ENCODE measurements at places on chromosomes 2 and 18. TPM values are rescaled to one million over a fixed set of nuclear protein-coding genes. Genes with fewer than 3 reads are reported as not detected.

Gene MFSD2B
- total RNA-seq, result 0.38 TPM

Gene HS1BP3
- 39.9 TPM for total RNA-seq

Gene C2orf72
- 0.97 TPM for total RNA-seq

Gene PASK
- 10.8 TPM for total RNA-seq

Gene RAB17
- total RNA-seq, result 60.1 TPM

Gene HOXD3
- 0.47 TPM for total RNA-seq

Gene BOK
- total RNA-seq, result 44.2 TPM

Gene HOXD10
- not detected for total RNA-seq

Gene RND3
- 20.8 TPM for total RNA-seq

Gene EVA1A
- total RNA-seq, result 31.7 TPM

Gene GALR1
- not detected for total RNA-seq

DNA sequence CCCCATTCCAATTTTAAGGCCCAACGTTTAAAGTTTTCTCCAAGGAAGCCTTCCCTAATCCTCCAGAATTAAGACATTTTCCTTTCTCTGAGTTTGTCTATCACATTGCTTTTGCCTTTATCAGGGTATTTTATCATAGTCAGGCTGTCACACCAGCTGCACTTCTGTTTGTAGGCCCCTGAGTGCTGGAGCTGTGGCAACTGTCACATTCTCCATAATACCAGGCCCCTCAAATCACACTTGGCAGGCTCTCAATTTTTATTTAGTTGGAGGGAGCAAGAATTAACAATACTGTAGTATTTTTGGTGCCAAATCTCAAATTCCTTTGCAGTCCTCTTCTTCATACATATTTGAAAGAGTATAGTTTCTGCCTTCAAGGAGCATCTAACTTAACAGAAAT, 122.2 kb downstream of the FSHR start:
- DNase-seq, result no peak

DNA sequence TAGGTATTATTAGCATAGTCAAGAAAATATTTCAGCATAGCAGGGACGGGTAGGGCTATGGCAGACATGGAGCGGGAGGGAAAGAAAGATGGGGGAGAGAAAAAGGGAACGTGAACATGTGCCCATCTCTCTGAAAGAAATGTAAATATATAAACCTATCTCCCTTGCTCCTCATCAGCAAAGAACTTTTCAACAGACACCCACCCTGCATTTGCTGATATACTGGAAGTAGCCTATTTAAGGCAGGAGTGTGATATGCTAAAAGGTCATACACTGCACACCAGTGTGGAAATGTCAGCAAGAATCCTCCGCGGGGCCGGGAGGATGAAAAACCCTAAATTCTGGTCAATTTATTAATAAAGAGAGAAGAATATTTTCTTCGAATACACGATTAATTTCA, 1.7 kb downstream of the MBOAT2 start:
- no peak for DNase-seq

DNA sequence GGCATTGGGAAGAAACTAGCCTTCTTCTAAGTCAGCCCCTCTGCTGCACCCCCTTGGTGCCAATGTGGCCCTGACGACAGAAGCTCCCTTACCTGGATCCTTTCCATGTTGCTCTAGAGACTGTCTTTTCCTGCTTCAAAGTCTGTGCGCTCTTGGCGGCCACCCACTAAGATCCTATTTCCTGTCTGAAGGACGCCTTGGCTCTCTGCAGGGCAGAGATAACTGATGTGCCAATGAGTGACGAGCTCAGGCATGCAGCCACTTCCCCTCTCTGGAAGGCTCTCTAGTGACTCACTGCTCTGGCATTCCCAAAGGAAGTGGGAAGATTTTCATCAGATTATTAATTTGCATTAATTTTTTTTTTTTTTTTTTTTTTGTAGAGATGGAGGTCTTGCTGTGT, 273.5 kb downstream of the CDH20 start:
- peak; percentile 61 for DNase-seq

DNA sequence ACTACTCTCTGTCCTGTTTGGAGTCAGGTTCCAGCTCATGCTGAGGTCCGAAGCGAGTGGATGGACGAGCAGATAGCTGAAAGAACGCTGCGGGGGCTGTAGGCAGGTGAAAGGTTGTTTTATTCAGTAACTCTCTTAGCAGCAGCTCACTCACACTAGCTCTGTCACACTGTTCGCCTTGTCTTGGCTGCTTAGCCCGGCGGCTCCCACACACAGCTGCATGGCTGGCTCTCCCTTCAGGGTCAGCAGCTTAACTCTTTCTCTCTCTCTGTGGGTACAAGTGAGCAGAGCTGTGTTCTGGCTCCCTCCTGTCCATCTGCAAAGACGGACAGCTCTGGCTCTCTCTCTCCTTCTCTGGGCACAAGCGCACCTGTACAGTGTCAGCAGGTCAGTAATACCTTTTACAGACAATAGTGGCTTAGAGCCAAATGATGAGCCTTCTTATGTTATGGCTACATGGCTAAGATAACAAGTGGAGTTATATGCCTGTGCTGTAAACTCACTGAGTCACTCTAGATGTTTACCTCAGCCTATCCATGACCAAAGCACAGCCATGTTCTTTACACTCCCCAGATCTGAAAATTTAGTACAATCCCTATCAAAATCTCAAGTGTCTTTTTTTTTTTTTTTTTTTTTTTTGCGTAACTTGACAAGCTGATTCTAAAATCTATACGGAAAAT, 149.3 kb downstream of the GALNT1 start:
- DNase-seq, result no peak

GRCh38 chr18:48983793-48984437, 33.1 kb upstream of the SMAD7 start:
- no peak for DNase-seq

GRCh38 chr2:136212426-136213378, 94.8 kb upstream of the CXCR4 start:
- DNase-seq, result no peak

DNA sequence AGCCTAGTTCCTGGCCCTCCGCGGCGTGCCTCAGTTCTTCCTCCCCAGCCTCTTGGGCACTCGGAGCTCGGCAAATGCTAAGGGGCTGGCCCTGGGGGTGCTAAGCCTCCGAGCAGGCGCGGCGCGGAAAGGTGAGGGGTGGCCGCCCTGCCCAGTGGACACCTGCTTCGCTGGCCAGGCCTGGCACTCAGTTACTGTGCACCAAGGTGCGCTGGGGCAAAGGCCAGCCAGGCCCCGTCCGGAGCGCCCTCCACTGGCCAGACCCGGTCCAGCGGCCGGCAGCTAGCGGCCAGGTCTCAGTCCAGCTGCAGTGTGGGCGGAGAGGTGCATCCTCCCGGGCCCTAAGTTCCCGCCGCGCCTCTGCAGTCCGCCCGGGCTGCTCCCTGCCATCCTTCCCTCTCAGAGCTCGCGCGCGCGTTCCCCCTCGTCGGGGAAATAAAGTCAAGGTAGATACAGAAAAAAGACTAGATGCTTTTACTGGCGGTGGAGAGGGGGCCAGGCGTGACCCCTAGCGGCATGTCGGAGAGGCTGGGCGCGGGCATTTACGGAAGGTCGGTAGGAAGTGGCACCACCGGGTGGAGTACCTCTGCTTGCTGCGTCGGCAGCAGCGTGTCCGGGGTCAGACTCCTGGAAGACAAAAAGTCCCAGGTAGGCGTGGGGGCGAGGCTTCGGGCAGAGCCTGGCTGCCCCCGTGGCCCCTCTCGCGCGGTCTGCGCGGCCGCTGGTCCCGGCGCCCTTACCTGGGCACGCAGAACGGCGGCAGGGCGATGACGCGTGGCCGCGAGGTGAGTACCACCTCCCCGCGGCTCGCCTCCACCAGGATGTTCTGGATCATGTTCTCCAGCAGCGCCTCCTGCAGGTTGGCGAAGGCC, 9.4 kb upstream of the CRYBA2 start:
- peak; percentile 85 for DNase-seq

DNA sequence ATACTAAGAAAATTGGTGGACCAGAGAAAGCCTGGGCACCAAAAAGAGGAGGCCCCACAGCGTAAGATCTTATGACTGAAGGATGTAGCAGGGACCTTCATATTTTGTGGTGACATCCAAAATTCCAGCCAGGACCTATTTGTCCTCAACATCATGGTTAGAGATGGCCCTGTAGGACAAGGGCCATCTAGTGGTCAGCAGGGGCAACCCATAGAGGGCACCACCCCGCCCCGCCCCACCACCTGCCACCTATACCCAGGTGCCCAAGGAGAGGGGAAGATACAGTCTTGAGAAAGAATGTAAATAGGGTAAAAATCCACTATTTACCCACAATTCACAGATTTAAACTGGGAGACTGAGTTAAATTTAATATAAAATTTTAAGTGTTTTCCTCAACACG, 59.6 kb upstream of the TMEM163 start:
- DNase-seq, result no peak

- no peak for DNase-seq
Measured at GRCh38 chr2:31171142-31171541, 32.9 kb upstream of the GALNT14 start.

GRCh38 chr18:48161191-48161910, 230.9 kb upstream of the SMAD2 start:
- peak; percentile 85 for DNase-seq

DNA sequence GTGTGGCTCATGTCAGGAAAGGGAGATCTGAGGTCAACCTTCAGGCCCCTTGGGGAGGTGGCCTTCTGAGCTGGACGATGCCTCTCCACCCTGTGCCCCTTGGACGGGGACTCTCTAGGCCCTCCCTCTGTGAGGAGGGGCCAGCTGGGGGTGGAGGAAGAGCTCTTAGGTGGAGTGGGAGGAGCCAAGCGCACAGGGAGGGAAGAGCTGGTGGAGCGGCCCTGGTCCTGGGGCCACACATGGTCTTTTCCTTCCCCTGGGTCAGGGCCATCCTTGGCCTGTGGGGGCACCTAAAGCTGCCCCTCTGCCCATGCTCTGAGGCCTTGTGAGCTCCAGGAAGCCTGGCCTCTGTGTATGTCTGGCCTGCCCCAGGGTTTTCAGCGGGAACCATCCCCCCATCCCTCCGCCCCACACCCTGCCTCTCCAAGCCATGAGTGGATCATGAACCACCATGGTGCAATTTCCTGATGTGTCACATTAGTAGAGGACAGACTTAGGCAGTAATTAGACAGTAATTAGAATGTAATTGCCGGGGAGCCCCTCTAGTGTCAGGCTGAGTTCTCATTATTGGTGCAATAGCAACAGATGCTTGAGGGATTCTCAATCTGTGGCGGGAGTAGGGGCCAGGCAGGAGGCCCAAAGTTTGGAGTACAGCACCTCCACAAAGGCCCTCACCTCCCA, 63.0 kb downstream of the GLI2 start:
- no peak for DNase-seq

GRCh38 chr2:179235463-179236108, 29.0 kb downstream of the SESTD1 start:
- DNase-seq, result no peak
